ENCODE measurements at places on chromosomes 5 and 9.

DNA sequence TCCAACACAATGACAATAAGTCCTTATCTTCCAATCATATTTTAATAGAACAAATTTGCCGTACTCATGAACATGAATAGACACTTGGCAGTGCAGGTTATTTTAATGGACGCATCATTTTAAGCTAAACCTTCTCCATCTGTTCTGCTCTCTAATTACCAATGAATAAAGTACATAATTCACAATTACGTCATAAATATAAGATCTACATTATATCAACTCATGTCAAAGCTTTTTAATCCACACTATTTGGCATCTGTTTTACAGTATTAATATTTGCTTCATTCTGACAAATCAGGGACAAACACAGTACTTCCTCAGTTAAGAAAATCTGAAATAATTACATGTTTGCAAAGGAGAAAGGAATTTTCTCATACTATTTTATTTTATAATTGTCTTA, 344.1 kb upstream of the DMAC1 start:
- no peak for DNase-seq

- DNase-seq, result no peak
Measured at GRCh38 chr9:76020652-76021051, 130.2 kb downstream of the PCSK5 start.

- no peak for DNase-seq
Measured at GRCh38 chr9:26163931-26164330, 485.7 kb upstream of the TUSC1 start.

- no peak for DNase-seq
Measured at GRCh38 chr5:18236386-18236785, 602.1 kb downstream of the TAF11L14 start.

DNA sequence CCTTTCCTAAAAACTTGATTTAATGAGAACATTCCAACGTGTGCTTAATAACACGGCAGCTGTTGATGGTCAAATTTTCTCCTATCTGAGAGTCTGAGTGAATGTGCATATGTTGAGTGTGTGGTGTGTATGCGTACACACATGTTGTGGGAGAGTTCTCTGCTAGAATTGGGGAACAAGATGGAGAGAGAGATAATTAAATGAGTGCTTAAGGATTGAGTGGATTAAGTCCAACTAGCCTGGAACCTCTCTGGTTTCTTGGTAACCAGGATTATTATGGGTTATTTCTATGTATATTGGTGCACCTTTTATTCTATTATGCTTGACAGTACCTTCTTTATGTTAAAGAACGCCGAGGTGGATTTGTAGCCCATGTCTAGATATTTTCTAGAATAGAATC, 36.4 kb upstream of the TNFAIP8 start:
- no peak for DNase-seq

- no peak for DNase-seq
Measured at GRCh38 chr9:19527663-19528062, 118.9 kb downstream of the ACER2 start.

DNA sequence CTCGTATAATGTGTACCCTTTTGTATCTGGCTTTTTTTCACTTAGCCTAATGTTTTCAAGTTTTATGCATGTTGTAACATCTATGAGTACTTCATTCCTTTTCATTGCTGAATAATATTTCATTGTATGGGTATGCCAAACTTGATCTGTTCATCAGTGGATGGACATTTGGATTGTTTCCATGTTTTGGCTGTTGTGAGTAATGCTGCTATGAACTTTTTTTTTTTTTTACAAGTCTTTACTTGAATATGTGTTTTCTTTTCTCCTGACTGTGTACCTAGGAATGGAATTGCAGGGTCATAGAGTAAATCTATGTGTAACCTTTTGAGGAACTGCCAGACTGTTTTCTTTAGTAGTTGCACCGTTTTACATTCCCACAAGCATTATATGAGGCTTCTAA, 52.4 kb downstream of the MTREX start:
- DNase-seq, result no peak

GRCh38 chr9:113042884-113043657, 13.5 kb downstream of the ZFP37 start:
- no peak for DNase-seq

- peak; percentile 67 for DNase-seq
Measured at GRCh38 chr5:172453986-172454357, 353 bp downstream of the SH3PXD2B start.

DNA sequence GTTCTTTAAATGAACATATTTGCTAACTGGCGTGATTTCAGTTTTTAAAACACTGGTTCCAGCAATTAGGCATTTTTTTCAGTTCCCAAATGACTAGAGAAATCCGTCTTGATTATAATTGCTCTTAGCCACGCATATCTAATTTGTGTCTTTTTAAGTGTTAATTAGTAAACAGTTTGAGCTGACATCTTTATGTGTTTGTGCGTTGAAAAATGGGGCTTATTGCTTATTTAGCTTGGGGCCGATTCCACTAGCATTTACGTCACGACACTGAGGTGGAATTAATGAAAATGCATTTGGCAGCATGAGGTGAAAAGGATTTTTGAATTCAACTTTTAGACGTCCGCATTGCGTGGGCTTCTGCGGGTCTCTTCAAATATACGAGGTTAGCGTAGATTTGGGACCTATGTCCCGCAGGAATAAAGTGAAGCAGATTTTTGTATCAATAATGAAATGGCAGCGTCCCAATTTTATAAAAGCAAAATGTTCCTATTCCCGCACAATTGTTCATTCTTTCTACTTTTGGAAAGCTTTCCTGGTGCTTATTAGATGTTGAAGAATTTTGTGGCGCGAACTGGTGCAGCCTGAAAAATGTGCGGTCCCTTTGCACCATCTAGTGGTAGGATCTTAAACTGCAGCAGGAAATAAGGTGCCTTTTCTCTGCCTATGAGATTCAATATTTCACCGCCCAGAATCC, 122.7 kb upstream of the LMX1B start:
- no peak for DNase-seq

DNA sequence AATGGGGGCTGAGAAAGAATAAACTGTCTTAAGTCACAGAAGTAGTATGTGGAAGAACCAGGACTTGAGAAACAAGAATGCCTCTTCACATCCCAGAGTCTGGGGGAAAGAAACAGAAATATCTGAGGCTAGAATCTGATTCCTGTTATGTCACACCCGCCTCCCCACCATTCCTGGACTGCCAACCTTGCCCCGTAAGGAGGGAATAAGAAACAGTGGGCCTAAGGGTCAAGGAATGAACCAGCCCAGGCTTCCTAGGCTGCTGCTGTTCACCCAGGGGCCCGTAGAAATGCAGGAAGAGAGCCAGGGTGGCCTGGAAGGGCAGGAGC, 4.3 kb downstream of the PCDH1 start:
- no peak for DNase-seq

- DNase-seq, result no peak
Measured at GRCh38 chr5:154479944-154480750, 2.1 kb upstream of the HAND1 start.

GRCh38 chr5:90344689-90345088, 64.9 kb downstream of the CETN3 start:
- no peak for DNase-seq

GRCh38 chr9:113618836-113619490, 155.4 kb downstream of the RGS3 start:
- no peak for DNase-seq

DNA sequence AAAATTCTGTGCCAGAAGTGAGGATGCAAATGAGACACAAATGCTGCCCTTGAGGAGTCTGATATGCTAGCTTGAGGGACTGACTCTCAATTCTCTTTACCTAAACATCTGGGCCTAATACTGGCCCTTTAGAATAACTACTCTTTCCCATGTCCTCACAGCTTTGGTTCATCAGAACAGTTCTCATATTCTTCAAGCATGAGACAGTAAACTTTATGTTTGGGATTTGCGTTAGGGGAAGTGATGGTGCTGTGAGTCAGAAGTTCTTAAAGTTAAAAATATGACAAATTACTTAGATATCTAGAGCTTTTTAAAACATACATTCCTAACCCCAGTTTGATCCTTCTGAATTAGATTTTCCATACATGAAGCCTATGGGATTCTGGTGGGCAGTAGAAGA, 665.0 kb upstream of the RGMB start:
- DNase-seq, result peak; percentile 39

DNA sequence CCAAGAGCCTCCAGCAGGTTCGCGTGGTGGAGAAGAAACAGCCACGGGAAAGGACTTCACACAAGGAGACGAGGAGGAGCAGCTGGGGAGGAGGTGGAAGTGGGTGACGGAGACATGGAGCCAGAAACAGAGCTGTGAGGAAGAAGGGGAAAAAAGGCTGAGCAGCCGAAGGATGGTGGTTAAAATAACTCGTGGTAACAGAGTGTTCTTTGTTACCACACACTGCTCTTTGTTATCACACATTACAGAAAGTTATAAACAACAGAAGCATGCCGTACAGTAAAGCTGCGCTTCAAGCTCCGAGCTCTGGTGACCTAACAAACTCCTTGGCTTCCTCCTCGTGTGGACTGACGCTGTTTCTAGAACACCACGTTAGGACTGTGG, 215.4 kb downstream of the GLIS3 start:
- no peak for DNase-seq

DNA sequence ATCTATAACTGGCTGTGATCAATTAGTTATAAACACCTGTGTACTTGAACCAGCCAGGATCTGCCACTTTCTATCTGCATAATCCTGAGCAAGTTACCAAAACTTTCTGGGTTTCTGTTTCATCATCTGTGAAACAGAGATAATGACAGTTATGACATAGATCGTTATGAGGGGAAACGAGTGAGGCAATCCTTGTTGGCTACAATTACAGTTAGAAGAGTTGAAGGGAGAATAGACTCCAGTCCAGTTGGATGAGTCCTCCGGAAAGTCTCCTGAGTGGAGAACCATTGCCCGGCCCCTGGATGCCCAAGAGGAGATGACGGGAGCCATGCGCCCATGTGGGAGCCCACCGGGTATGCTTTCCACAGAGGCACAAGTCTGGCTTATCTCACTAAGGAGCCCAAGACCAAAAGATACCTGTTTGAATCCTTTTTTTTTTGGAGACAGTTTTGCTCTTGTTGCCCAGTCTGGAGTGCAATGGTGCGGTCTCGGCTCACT, 4.5 kb downstream of the PDE6A start:
- no peak for DNase-seq

- peak; percentile 87 for DNase-seq
Measured at GRCh38 chr5:171494452-171495121, 75.1 kb downstream of the FGF18 start.

- no peak for DNase-seq
Measured at GRCh38 chr9:123002754-123003153, 30.7 kb upstream of the GPR21 start.

- no peak for DNase-seq
Measured at GRCh38 chr9:107883496-107884124, 394.0 kb upstream of the KLF4 start.

- no peak for DNase-seq
Measured at GRCh38 chr9:86778761-86779160, 168.5 kb downstream of the GAS1 start.

GRCh38 chr5:127011961-127012644, 18.3 kb downstream of the MARCHF3 start:
- DNase-seq, result no peak

DNA sequence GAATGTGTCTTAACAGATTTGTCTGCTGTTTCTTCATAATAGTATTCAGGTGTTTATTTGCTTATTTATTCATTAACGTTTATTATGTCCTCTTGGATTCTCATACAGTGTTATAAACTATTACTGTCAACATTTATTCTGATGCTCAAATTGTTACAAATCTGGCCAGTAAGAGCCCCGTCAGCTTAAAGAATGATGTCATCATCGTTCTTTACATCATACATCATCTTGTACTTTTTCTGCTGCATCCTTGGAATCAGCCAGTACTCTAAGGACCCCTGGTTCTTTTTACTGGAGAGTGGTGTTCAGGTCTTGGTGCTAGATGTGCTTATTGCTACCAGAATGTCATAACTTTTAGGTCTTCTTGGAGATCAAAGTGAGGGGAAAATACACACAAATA, 86.6 kb downstream of the SH3GL2 start:
- no peak for DNase-seq

DNA sequence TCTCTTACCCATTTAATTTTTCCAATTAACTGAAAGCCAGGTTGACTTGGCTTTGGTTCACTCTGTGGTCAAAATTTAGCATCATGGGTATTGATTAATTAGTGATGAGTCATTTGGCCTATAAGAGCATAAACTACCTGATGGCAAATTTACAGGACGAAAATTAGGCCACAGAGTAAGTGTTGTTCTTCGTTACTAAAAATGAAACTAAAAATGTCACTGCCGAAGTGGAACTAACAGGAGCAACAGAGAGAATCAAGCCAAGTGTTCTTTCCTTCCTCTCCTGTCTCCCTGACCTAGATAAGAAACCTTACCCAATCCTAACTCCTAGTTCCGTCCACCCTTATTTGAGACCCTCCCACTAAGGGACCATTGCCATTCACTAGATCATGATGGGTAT, 176.9 kb downstream of the RAB3C start:
- DNase-seq, result no peak

DNA sequence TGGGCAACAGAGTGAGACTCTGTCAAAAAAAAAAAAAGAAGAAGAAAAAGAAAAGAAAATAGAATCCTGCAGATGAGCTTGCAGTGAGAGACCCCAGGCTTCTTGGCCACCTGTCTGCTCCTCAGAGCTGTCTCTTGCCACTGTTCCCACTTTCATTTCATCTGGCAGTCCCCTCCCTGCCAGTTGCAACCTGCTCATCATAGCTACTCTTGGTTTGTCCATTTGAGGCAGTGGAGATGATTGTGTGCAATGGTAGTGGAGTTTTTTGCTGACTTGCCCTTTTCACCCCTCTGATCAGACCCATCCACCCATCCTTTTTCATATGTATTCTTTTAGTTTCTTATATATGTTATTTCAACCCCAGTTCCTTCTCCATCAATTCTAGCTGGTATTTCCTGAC, 28.7 kb downstream of the ANKRD33B start:
- no peak for DNase-seq

- DNase-seq, result no peak
Measured at GRCh38 chr9:79955300-79955699, 383.5 kb downstream of the TLE4 start.

- DNase-seq, result no peak
Measured at GRCh38 chr9:69603656-69604055, 68.5 kb downstream of the APBA1 start.

DNA sequence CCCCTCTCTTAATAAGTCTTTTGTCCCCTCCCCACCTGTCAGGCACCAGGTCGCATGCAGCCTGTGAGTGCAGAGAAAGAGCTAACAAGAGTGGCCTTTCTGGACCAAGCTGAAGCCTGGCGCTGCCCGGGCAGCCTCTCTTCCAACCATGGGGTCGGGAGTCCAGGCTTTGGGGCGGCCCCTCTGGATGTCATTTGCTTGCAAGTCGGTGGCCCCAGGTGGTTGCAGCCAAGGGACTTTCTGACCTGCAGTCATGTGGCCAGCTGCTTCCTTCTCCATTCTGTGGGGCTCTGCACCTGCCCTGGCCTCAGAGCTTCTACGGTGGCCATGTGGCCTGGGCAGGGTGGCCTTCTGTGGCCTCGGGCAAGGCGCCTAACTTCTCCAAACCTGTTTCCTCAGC, 159.7 kb downstream of the DAB2IP start:
- DNase-seq, result no peak

Measured in MG63 (cell line).